ENCODE measurements at places on chromosomes 5 and 9. TPM values are rescaled to one million over a fixed set of nuclear protein-coding genes. Genes with fewer than 3 reads are reported as not detected.

The MARCHF3 gene
- total RNA-seq, result 10.3 TPM

The KIF12 gene
- total RNA-seq, result 176 TPM

DNA sequence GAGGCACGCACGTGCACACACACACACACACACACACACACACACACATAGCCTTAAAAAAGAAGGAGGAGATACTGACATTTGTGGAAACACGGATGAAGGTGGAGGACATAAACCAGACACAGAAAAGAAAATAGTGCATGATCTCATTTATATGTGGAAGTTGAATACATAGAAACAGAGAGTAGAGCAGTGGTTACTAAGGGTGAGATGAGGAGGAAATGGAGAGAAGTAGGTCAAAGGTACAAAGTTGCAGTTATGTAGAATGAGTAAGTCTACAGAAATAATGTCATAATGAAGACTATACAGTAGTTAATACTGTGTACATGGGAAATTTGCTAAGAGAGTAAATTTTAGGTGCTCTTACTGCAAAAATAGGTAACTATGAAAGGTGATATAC lies 412.2 kb upstream of the CDH9 start:
- DNase-seq, result no peak

- DNase-seq, result no peak
These were observed 30.3 kb upstream of the DENND4C start for GRCh38 chr9:19200229-19200628.

The LEAP2 gene
- 2.0 TPM for total RNA-seq

- DNase-seq, result no peak
These were observed 96.4 kb upstream of the VLDLR start for GRCh38 chr9:2525147-2525546.

DNA sequence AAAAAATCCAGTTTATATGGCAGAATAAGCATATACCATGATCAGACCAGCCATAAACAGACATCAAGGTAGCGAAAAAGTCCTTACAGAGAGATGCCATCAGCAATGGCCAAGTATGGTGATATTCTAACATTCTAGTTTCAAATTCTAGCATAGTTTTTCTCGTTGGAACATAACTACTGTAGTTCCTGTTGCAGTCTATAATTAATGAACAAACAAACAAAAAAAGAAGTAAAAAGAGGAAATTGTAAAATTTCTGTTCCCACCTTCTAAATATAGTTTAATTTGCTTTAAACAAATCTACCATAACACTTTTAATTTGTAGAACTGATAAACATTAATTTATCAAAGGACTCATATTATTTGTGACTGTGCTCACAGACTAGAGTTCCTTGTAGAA lies 9.9 kb upstream of the CD180 start:
- DNase-seq, result no peak

The CFAP77 gene
- total RNA-seq, result 0.43 TPM

DNA sequence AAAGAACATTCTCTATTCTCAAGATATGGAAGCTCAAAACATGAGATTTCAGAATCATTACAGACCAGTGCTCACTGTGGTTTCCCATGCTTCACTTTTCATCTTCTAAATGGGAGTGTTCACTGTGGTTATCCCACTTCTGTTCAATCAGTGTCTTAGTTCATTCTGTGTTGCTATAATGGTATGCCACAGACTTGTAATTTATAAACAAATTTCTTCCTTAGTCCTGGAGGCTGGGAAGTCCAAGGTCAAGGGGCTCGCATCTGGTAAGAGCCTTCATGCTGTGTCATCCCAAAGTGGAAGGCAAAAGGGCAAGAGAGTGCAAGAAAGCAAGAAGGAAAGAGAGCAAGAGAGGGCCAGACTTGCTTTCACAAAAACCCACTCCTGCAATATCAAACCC lies 146.3 kb downstream of the TTC39B start:
- DNase-seq, result no peak

- no peak for DNase-seq
These were observed 1938.7 kb upstream of the NUDT12 start for GRCh38 chr5:105501315-105501714.

GRCh38 chr5:39469777-39470415 lies 45.1 kb upstream of the DAB2 start:
- no peak for DNase-seq

The ANKRD55 gene
- not detected for total RNA-seq

GRCh38 chr9:104914466-104914865 lies 13.5 kb downstream of the ABCA1 start:
- DNase-seq, result no peak

The ROPN1L gene
- 0.43 TPM for total RNA-seq

The BARHL1 gene
- total RNA-seq, result not detected

DNA sequence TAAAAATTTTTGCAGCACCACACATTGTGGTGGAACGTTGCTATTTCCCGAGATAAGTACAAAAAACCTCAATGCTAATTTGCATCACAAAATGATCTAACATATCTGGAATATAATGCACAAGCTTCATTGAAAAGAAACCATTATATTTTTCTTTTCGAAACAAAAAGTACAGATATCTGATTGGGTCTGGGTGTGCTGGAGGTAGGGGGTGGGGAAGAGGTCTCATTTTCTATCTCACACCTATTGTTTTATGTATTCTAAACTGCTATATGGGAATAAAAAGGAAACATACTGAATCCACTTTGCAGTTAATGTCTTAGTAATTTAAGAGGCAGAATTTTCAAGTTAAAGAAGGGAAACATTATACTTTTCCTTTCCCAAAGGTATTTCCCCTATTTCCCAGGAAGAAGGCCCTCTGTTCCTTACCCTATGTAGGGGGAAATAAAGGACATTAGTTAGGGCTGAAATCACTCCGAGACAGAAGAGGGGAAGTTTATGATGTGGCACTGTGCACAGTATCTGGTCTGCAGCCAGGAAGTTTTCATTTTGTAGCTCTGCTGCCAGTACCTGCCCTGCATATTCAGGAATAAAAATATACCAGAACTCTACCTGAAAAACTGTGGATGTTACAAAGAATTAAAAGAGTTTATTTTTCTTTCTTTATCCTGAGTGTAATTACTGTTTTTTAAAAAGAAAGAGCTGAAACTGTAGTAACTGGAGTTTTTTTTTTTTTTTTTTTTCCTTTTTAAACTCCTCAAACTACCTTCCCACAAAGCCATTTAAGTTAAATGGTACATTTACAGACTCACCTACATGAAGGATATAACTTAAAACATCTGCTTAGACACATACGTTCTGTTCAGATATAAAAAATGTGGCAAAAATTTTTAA lies 7.4 kb downstream of the MEF2C start:
- DNase-seq, result no peak
